ENCODE measurements at places on chromosomes 5 and 9. TPM values are rescaled to one million over a fixed set of nuclear protein-coding genes. Genes with fewer than 3 reads are reported as not detected.

Gene SPATA31C1
- polyA plus RNA-seq: 0.08 TPM

Gene TPPP
- 110 TPM for polyA plus RNA-seq

Gene LECT2
- polyA plus RNA-seq: not detected

Gene WNT8A
- not detected for polyA plus RNA-seq

Gene GFI1B
- polyA plus RNA-seq: not detected

Gene OR13C8
- polyA plus RNA-seq: not detected

Gene TCF7
- 5.9 TPM for polyA plus RNA-seq

Gene GABRA1
- polyA plus RNA-seq: 9.2 TPM

Gene PARP8
- polyA plus RNA-seq: 8.1 TPM

Gene CACNA1B
- 13.6 TPM for polyA plus RNA-seq

Gene DPYSL3
- 389 TPM for polyA plus RNA-seq

Gene NR4A3
- polyA plus RNA-seq: 1.0 TPM

Gene PCDHB3
- polyA plus RNA-seq: 1.0 TPM

Gene ADRB2
- polyA plus RNA-seq: 0.53 TPM

Gene OBP2A
- not detected for polyA plus RNA-seq

Gene CBY3
- polyA plus RNA-seq: not detected

Gene TRIM7
- polyA plus RNA-seq: 0.22 TPM

Gene MPDZ
- 16.9 TPM for polyA plus RNA-seq

Gene STPG3
- not detected for polyA plus RNA-seq

Measured in brain (organoid and tissue), 16 donors.